ENCODE measurements at places on chromosomes 3 and 15.

GRCh38 chr3:110323349-110323748, 748.3 kb upstream of the NECTIN3 start:
- DNase-seq = no peak

DNA sequence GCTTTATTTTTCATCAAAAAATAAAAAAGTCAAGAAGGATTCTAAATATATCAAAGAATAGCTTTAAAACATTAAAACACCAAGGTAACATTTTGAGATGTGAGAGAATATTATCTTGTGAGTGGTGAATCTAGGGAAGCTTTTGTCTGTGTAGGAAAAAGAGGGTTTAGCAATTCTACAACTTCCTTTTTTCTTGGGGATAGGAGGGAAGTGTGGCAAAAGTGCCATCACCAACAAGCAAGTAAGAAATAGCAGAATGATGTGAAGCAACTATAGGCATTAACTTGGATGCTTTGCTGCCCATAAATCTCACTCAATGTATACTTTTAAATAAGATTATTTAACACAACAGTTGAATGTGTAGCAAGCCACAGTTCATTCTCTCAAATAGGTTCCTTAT, 57.8 kb upstream of the SUCLG2 start:
- DNase-seq = no peak

DNA sequence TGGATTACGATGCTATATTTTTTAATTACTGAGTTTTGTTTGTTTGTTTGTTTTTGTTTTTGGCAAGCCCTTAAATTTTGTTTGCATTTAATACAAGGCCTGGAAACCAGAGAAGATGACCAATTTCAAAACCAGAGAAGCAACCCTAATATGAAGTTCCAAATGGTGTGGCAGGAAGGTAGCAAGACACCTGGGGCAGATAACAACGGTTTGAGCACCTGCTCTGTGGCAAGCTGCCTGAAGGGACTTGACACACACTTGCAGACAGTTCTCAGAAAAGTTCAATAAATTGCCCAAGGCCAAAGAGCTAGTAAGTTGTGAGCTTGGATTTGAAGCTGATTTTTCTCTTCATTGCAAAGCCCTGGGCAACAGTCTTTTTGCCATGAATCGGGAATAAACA, 151.2 kb upstream of the UBE2E1 start:
- DNase-seq = no peak

DNA sequence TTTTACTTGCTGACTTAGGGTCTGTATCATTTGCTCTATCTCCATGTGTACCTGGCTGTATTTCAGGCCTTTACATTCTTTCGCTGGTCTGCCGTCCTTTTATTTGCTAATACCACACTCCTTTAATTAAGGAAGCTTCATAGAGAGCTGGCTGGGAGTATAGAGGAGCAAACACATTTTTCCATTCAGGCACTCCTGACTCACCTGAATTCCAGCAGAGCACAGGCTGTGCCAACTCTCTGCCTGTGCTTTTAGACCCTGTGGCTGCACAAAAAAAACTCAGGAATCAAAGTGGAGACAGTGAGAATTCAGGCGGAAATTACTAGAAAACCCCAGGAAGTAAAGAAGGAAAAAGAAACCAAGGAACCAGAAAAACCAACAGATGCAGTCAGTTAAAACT, 29.0 kb upstream of the ATP10A start:
- no peak for DNase-seq

DNA sequence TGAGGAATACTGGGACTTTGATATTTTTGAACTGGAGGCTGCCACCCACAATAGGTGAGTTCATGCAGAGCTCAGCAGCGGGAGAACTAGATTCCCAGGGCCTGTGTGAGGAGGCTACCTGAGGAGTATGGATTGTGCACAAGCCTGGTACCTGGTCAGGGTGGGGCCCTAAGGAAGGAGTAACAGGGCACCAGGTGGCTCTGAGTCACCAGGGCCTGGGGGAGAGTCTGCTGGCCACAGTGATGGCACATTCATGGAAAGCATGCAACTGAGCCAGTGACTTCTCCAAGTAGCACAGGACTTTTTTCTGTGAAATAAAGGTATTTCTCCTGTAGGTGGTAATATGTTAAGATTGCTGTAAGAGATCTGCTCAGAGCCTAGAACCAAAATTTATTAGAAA, 134.4 kb downstream of the PDE8A start:
- DNase-seq = no peak

- no peak for DNase-seq
These were observed 18.4 kb downstream of the EMC4 start for GRCh38 chr15:34243226-34243625.

DNA sequence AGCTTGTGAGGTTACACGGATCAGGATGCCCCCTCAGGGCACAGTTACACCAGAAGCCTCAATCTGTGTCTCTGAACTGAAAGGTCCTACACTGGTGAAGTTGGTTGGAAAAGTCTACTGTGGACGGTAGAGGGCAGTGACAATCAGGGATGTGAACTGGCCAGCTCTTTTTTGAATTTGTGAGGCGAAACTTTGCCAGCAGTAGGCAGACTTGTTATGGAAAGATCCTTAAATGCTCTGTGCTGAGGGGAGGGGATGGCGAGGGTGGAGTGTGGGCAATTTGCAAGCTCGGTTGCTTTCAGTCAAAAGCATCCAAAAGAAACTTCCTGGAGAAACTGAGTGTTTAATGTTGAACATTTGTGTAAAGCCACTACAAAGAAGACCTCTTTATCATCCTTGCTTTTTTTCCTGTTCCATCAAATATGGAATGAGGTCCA, 127.4 kb upstream of the ABHD17C start:
- no peak for DNase-seq

DNA sequence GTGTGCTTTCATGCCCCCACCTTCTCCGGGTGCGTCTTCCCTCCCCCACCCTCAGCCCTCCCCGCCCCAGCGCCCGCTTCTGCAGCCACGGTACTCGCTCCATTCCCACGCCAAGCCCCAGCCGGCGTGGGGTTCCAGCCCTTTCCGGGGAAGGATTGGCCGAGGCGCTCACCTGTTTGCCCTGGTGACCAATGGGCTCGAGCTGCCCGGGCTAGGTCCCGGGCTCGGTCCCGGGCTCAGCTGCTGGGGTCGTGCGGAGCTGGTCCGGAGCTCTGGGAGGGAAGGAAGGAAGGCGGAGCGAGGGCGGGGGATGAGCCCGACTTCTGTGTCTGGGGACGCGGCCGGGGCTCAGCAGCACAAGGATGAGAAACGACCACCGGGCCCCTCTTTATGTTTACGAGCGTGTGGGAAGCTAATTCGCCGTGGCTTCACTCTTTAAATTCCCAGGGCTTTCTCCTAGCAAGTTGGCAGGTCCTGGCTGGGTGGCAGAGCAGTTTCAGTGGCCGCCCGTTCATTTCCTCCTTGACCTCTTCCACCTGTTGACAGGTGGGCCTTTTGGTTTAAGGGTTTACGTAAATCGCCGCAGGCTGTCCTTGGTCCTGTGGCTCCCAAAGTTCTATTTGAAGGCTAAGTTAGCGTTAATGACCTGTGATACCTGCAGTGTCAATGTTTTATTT, at the start of gene IGSF10:
IGSF10 (minus strand) TSS at position 288 of the 677 bp plus-strand sequence. CDS start 2,352 bp downstream, outside the sequence.
- DNase-seq = no peak

DNA sequence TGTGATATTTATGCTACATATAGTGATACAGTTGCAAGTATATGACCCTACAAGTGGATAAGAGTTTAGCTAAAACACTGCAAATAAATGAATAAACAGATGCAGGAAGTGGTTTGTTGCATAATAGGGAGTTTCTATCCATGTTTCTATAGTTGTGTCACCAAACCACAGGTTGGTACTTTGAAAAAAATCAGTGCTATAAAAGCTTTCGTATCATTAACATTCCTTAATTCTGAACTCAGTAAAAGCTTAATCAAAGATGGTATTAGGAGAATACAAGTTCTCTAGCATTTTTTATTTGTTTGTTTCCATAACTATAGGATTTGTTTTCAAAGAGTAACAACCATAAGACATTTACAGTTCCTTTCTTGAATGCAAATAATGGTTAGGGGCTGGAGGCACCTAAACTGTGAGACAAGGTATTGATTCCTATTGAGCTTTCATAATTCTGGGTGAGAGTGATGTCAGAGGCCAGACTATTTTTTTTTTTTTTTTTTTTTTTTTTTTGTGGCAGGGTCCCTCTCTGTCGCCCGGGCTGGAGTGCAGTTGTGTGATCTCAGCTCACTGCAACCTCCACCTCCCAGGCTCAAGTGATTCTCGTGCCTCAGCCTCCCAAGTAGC, 29.6 kb downstream of the CPOX start:
- no peak for DNase-seq

DNA sequence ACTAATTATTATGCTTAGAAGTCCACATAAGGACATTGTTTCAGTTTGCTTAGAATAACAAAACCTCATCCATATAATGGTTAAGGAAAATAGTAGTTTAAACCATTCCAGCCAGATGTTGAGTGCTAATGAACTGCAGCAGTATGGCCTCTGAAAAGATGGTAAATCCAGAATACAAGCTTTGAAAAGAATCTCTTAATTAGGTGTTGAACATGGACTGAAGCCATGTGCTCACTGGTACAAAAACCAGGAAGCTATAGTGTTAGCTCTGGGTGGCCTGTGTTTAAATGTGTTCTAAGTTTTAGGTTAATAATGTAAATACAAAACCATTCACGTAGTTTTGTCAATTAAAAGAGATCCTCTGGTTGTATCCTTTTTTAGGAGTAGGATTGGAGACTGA, 78.2 kb downstream of the GALK2 start:
- no peak for DNase-seq

- no peak for DNase-seq
These were observed 374.7 kb downstream of the TUSC7 start for GRCh38 chr3:117084277-117084676.

- DNase-seq = no peak
These were observed 128.1 kb upstream of the THRB start for GRCh38 chr3:24622696-24623225.

DNA sequence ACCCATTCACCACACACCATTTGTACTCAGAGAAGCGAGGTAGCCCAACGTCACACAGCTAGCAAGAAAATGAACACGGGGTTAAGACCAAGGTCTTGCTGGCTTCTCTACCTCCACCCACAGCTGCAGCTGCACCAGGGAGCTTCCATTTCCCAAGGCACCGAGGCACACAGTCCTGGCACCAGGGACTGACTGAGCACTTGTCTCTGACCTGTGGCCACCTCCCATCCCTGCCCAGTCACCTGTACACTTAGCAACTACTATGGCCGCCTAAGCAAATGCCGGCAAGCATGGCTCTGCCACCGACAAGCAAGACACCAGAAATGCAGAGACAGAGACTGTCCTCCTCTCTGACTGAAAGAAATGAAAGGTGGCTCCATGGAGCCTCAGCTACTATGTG, 15.3 kb downstream of the ZXDC start:
- DNase-seq = no peak

DNA sequence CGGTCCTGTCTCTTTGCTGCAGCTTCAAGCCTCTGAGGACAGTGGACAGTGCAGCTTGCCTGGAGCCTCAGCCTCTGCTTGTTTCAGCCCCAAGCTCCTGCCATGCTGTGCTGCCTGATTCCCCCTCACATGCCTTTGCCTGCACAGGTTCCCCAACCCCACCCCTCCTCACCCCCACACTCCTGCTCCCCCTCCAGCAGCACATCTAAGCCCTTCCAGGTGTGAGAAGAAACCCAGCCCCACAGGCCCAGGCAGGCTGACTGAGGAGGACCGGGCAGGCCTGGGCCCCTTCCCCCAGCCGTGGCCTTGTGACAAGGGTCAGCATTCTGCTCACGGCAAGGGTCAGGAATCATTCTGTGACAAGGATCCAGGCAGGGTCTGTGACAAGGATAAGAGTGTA, 22.8 kb downstream of the VIPR1 start:
- no peak for DNase-seq

GRCh38 chr3:48143567-48143966, 44.6 kb downstream of the CDC25A start:
- DNase-seq = no peak

- no peak for DNase-seq
These were observed 56.2 kb downstream of the ATP2C1 start for GRCh38 chr3:130950124-130950523.

GRCh38 chr3:27376109-27376772, 7.1 kb upstream of the NEK10 start:
- DNase-seq = no peak

- DNase-seq = no peak
These were observed 473 bp downstream of the FHIT start for GRCh38 chr3:61250784-61251173.

DNA sequence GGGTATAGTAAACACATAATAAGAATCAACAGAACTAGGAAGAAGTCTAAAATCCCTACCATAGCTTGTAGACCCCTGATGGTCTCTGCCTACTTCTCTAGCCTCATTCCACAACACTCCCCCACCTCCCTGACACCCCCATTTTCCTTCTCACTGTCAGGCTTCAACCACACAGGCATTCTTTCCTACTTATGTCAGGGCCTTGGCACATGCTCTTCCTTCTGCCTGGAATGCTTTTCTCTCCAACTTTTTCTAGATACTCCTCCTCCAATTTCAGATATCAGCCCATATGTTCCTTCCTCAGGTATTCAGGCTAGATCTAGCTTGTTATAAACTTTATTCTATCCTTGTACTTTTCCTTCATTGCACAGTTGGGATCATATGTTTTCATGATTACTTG, 106.0 kb upstream of the MRPL3 start:
- DNase-seq = no peak

- DNase-seq = no peak
These were observed 466.5 kb upstream of the BCHE start for GRCh38 chr3:166303681-166304080.

DNA sequence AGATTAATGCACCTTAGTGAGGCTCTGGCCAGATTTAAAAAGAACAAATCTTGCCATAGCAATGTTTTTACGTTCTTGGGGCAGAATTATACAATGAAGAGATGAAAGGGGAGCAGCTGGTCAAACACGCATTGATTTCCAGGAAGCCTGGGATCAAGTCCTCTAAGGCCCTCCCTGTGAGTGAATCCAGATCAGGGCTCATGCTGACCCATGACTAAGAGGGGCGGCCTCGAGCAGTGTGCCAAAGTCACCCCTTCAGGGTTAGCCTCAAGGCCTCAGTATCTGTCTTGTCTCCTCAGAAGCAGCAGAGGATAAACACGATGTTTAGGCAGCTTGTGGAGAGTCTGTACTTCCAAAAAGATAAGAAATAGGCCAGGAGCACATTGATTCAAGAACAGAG, 9.3 kb upstream of the RBP1 start:
- DNase-seq = no peak

DNA sequence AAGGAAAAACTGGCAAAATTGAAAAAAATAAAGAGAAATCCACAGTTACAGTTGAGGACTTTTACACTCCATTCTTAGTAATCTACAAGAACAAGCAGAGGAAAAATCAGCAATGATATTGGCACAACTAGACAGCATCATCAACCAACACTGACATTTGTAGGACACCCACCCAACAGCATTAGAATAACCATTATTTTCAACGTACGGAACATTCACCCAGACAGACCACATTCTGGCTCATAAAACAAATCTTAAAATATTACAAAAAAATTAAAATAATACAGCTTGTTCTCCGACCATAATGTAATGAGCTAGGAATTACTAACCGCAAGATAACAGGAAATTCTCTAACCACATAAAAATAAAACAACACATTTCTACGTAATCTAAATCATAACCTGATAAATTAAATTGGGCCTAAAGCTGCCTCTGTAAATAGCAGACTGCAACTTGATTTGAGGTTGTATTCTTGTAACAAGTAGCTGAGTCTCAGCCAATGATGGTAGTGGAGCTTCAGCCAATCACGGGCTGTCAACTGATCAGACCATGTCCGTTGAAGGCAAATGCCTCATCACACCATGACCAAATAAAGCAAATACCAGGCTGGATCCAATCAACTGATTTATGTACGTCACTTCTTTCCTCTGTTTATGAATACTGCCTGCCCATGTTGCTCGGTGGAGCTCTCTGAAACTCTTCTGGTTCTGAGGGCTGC, 9.2 kb downstream of the PLSCR4 start:
- DNase-seq = no peak

- DNase-seq = no peak
These were observed 72.5 kb downstream of the FOXP1 start for GRCh38 chr3:71511037-71511436.

Data from stimulated activated CD8-positive, alpha-beta memory T cell treated with anti-CD3 and anti-CD28 coated beads, Interleukin-4, amount 100 ng/mL, for 4 hours (primary cell).